ENCODE measurements at places on chromosomes 4 and X. TPM values are rescaled to one million over a fixed set of nuclear protein-coding genes. Genes with fewer than 3 reads are reported as not detected.

Gene GPR34
- not detected for total RNA-seq

Gene WFS1
- total RNA-seq, result 67.5 TPM

Gene PCSK1N
- 17.8 TPM for total RNA-seq

- DNase-seq, result no peak
Observed at GRCh38 chr4:80948141-80948540, 82.4 kb upstream of the BMP3 start.

GRCh38 chrX:138034136-138034535 is 468.2 kb downstream of the ZIC3 start:
- no peak for DNase-seq

GRCh38 chr4:15809058-15809457 is 30.9 kb downstream of the CD38 start:
- no peak for DNase-seq

GRCh38 chrX:136941396-136942337 is 61.1 kb upstream of the RBMX start:
- no peak for DNase-seq

DNA sequence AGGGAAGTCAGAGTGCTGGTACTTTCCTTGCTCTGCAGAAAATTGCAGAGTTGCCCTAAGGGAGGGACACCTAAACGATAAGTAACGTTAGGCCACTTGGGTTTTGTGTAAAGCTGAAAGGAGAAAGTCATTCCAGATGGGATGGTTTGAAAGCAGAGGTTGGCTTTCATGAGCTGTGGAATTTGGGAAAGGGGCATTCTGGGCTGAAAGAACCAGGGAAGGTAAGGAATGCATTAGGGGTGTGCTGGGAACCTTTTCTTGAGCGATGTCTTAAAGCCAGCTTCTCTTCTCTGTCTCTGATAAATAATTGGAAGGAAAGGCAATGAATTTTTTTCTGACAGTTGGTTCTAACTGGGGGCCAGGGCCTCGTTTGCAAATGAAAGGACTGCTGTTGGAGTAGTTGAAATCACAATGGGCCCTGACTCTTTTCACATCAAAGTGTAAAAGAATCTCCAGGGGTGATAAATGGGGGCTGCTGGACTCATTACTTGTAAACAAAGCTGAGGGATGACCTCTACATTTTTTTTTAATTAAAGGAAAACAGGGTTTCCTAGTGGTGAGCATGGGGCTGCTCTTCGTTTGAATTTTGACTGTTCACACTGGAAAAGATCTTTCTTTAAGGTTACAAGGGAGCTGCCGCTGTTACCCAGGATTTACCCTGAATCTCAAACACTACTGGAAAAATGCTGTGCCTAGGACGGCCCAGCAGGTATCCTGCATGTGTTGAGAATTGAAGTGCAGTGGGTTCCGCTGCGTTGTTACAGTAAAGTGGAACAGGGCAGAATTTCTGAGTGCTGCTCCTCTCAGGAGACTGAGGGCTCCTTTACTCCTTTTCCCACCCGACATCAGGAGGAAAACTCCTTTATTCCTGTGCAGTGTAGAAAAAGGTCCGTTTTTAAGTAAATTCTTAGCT is 25.0 kb downstream of the AFF1 start:
- no peak for DNase-seq
